ENCODE measurements at places on chromosomes 7 and 10.

- no peak for DNase-seq
These were observed 26.0 kb downstream of the KLHDC10 start for GRCh38 chr7:130096243-130096827.

DNA sequence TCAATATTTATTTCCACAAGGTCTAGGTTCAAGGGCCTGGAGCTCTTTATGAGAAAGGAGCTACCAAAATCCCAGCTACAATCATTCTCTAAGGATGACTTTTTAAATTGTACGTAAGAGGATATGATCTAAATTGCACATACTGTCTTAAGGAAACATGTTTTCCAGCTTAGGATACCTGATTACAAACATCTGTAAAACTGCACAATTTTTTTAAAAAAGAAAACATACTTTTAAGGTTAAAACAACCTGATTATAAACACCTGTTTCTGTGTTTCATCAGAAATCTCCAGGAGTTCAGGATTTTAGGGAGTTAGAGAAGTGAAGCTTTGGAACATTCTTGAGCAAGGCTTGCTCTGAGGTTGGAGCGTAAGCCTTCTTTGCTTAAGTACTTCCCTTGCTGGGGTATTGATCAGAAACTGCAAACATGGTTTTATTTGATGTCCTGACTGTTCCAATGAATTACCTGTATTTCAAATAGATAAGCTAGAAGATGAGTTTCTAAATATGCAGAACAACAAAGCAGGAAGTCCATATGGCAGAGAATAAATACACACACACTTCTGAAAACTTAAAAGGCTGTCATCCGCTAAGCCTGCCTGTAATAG lies 248.6 kb downstream of the GFRA1 start:
- DNase-seq, result no peak

GRCh38 chr7:36911788-36912187 lies 187.5 kb upstream of the AOAH start:
- no peak for DNase-seq

GRCh38 chr7:137681657-137682562 lies 164.9 kb downstream of the DGKI start:
- peak; percentile 89 for DNase-seq

DNA sequence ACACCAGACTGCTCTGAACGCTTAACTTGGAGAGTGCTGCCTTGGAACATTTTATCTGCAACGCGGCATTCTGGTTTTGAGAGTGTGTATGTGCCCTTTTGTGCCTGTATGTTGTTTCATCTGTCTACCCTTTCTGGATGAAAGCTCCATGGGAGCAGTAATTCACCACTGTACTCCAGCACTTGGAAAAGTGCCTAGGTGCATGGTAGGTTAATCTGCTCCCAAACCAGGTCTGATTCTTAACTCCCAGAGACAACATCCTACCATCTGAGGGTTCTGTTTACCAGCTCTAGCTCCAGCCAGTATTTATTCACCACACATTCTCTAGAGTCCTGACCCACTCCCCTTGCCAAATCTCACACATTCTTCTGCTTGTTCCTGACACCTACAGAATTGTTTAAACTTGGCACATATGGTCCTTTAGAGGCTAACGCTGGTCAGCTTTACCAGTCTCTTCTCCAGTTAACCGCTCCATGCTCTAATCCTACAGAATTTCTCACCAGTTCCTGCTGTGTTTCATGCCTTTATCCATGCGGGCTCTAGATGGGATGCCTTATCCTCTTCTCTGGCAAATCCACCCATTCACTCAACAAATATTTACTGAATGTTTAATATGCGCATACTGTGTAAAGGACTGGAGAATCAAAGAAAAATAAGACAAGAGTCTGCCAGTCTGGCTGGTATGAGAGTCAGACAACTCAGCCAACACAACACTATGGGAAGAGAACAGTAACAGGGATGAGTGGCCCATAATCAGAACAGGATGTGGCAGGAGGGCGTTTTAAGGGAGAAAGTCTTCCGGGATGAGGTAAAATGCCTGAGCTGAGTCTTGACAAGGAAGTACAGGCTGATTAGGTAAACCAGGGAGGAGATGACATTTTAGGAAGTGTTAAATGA lies 46.3 kb downstream of the MTPN start:
- DNase-seq, result peak; percentile 44

DNA sequence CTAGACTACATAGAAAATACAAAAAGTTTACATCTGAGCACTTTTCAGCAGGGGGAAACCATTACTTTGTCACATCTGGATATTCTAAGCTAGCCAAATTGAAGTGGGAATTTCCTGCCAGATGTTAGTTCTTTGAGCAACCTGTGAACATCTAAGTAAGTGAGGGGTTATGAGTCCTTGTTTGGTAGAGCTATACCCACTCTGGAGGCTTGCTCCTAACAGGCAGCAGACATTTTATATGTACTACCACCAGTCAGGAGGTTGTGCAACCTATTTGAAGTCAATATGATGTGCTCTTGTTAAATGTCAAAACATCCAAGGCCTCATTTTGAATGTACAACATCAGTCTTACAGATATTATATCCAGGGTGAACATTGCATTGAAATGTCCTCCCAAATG lies 143.3 kb upstream of the KAT6B start:
- DNase-seq, result no peak

GRCh38 chr7:67661-68395 lies 124.5 kb upstream of the FAM20C start:
- DNase-seq, result no peak

DNA sequence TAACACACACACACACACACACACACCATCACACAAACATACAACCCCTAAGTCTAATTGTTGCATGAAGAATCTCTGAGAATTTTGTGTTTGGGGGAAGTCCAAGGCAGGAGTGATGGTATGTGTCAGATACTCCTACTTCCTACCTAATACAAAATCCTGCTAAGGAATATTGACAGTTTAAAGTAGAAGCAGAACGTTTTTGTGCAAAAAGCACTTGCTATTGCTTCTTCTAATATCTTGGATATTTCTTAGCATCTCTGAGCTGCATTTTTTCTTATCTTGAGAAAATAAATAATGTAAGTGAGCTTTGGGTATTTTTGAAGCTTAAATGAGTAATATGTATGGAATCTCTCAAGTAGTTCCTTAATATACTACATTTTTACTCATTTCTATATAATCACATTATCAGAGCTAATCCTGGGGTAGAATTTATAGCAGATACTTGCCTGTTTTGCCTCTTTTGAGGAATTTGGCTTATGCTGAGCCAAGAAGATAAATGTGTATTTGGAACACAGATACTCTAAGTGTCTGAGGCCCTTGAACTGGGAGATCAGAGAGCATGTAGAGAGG lies 212.3 kb downstream of the DKK1 start:
- no peak for DNase-seq

- peak; percentile 46 for DNase-seq
These were observed 906.2 kb downstream of the LRMDA start for GRCh38 chr10:76337641-76338040.

DNA sequence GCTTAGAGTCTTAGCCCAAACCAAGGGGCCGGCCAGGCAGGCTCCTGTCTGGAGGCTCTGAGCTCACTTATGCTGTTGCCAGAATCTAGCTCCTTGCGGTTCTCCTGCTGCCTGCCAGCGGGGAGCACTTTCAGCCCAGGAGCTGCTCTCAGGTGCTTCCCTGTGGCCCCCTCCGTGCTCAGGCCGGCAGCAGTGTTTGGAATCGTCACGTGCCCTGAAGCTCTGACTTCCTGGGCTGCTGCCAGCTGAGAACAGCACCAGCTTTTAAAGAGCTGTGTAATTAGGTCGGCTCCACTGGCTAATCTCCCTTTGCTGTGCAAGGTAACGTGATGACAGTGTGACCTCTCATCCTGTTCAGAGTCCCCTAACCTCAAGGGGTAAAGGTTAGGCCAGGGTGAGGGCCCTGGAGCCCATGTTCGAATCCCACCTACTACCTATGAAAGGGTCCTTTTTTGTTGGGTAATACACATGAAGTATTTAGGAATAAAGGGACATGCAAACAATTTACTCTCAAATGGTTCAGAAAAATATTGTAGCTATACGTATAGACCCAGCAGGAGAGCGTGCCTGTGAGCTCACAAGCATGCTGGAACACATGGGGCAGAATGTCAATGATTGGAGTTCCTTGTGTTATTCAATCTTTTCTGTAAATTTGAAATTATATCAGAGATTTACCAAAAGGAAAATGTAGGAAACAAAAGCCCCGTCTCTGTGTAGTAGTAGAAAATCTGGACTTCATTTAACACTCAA lies 16.6 kb downstream of the ZNF862 start:
- DNase-seq, result no peak

GRCh38 chr7:38940774-38941173 lies 31.8 kb upstream of the VPS41 start:
- DNase-seq, result no peak
